ENCODE measurements at places on chromosomes 4 and X.

- DNase-seq: no peak
These were observed 79.1 kb downstream of the FAT4 start for GRCh38 chr4:125393825-125394224.

DNA sequence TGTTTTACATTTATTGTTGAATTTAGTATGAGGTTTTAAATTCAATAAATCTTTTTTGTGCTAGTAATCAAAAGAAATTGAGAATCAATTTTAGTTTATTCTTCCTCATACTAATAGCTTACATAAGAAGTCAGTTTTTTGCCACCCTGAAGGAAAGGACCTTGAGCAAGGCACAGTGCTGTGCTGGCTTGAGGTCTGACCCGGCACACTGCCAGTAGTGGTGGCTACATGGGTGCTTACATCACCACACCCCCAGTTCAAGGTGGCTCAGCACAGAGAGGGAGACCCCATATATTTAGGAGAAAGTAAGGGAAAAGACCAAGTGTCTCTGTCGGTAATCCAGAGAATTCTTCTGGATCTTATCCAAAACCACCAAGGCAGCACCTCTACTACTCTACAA lies 86.0 kb upstream of the LANCL3 start:
- DNase-seq: no peak

DNA sequence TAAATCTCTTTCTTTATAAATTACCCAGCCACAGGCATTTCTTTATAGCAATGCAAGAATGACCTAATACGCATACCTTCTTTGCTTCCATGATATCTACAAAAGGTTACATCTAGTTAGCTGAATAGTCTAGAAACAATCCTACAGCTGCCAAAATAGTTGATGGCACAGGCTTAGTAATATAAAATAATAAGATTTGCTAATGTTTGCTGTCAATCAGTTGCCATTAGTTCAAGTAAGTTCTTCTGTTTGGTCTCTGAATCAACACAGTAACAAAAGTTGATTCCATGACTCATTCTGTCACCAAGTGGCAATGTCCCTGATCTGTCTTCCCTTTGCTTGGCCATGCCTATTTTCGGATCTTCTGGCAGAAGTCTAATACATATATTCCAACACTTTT lies 470.2 kb downstream of the SPRY1 start:
- no peak for DNase-seq

GRCh38 chr4:125382995-125383394 lies 68.2 kb downstream of the FAT4 start:
- DNase-seq: no peak

- DNase-seq: no peak
These were observed 679.4 kb downstream of the PDHA2 start for GRCh38 chr4:96519291-96519690.

GRCh38 chrX:3713225-3713936 lies at the start of gene PRKX:
Gene PRKX (minus strand): TSS chrX:3713649. CDS start chrX:3713253, 396 bp downstream.
- peak; percentile 81 for DNase-seq

DNA sequence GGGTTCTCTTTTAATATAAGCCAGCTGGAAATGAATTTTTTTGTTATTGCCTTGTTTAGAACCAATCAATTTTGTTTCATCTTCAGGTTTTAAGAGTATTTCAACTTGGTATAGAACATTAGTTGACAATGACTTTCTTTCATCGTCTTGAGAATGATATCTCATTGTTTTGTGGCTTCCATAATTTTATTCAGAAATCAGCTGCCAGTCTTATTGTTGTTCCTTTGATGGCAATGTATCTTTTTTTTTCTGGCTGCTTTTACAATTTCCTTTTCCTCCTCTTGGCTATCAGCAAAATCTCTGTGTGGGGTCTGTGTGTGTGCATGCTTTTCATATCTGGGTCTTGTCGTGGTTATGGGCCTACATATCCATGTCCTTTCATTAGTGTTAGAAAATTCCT lies 1536.4 kb upstream of the TENM3 start:
- no peak for DNase-seq

- DNase-seq: no peak
These were observed 13.6 kb downstream of the DHX15 start for GRCh38 chr4:24570574-24571236.

- no peak for DNase-seq
These were observed 376.9 kb upstream of the CTSO start for GRCh38 chr4:156330436-156331031.

DNA sequence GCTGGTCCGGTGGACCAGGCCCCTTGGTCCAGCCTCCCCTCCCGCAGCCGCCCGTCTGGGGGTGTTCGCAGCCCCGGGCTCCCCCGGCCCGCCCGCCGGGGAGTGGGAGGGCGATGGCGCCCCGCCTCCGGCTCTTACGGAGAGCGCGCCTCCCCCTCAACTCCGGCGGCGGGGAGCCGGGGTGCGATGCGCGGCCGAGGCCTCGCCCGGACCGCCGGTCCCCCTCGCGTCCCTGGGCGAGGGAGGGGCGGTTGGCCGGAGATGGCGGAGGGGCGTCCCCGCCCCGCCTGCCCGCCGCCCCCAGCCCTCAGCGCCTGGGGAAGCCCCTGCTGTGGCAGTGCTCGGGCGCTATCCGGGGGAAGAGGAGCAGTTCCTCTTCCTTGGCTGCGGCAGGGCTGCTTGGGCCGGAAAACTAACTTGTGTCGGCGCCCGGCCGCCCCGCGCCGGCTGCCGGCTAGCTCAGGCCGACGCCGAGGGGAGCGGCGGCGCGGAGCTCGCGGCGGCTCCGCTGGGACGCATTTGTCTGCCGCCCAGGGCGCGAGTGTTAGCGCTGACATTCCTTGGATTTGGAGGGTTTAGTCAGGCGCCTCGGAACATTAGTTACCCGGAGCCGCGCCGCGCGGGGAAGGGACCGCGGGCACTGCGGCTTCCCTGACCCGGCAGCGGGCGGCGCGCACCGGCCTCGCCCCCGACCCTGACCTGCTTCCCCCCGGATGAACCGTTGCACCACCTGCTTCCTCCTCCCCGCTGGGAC lies 994 bp downstream of the GALNT7 start:
- DNase-seq: peak; percentile 67

DNA sequence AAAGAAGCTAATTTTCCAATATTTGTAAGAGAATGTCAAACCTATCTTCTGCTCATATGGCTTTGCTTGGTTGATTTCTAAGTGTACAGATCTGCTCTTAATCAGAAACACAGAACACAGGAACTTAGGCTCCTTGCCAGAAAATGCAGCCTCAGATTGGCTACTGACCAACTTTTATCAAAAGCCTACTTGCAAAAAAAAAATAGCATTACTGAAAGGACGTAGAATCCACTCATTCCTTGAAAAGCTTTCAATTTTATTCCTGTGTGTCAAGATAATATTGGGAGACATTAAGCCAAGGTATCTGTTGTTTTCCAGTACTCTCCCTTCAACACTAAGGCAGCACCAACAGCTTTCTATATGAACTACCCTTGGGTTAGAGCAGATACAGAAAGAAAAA lies 127.6 kb upstream of the INTU start:
- DNase-seq: peak; percentile 81

GRCh38 chr4:112842513-112842912 lies 205.6 kb downstream of the LARP7 start:
- DNase-seq: no peak

GRCh38 chrX:117397844-117398243 lies 718.8 kb downstream of the KLHL13 start:
- DNase-seq: no peak

DNA sequence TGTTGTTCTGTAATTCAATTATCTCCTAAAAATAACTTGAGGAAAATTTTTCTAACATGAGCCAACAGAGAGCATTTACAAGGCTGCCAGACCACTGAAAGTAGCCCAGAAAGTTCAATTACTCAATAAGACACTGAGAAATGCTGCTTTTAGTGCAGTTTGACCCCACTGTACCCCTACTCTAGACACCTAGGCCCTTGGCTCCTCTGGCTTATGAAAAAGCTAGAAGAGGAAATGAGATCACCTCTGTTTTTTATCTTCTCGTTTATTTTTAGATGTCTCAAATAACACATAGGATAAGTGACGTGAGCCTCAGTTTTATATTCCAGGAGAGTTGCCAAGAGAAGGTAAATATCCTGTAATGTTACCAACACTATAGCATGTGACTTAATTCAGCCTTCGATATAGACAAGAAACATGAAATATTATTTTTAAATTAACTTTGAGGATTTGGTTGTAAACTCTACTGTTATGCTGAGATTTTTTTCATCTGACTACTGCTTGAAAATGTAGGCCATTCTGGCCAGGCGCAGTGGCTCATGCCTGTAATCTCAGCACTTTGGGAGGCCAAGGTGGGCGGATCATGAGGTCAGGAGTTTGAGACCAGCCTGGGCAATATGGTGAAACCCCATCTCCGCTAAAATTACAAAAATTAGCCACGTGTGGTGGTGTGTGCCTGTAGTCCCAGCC lies 24.4 kb downstream of the TNIP3 start:
- no peak for DNase-seq

GRCh38 chrX:10990976-10991375 lies 120.2 kb upstream of the HCCS start:
- DNase-seq: no peak

GRCh38 chr4:71772592-71772991 lies 11.3 kb downstream of the GC start:
- DNase-seq: no peak

- DNase-seq: peak; percentile 81
These were observed 301.2 kb upstream of the PPARGC1A start for GRCh38 chr4:24190761-24191695.

- no peak for DNase-seq
These were observed 133.3 kb upstream of the PCDH7 start for GRCh38 chr4:30586850-30587249.

DNA sequence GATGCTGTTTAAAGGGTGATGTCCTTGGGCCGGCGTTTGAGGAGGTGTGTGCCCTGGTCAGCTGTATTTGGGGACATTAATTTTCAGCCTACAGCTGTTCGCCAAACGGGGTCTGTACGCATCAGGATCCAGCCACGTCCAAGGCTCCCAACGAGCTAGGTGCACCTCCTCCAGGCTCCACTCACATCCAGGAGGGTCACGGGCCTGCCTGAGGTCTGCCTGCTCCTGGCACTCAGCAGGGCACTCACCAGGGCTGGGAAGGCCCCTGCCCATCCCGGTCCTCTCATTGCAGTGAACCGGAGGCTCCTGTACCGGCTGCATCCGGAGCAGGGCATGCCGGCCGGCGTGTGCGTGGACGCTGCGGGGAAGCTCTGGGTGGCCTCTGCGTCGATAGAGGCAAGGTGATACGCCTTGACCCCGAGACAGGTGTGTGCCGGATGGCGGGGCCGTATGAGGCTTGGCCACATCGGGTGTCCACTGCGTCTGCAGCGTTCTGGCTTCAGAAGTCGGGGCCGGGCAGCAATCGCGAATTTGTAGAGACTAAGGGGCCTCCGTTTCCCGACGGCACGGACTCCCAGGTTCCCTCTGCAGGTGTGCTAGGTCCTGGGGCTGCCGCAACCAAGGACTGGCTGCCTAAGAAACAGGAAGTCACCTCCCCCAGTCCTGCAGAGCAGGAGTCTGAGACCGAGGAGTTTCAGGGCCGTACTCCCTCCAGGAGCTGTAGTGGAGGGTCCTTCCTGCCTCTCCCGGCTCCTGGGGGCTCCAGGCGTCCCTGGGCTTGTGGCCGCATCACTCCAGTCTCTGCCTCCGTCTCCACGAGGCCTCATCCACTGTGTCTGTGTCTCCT lies 27.5 kb upstream of the PLCXD1 start:
- no peak for DNase-seq

DNA sequence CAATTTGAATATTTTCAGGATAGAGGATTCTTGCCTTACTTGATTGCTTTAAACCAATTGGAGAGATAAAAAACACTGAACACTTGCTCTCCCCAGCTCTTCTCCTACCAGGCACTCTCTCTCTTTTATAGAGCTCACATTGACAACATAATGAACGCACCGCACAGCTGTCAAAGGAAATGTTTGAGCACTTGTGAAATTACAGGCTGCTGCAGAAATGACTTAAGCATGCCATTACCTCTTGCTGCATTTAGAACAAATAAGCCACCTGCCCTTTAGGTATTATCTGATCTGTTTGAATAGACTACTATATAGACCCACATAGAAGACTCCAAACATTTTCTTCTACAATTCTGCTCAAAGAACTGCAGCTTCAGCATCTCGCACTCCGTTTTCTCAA lies 227.7 kb downstream of the C4orf33 start:
- peak; percentile 53 for DNase-seq

- DNase-seq: no peak
These were observed 100.1 kb downstream of the LCORL start for GRCh38 chr4:17921451-17921850.

GRCh38 chr4:1193206-1194009 lies 21.0 kb upstream of the SPON2 start:
- no peak for DNase-seq
